ENCODE measurements at places on chromosomes 5 and 9. TPM values are rescaled to one million over a fixed set of nuclear protein-coding genes. Genes with fewer than 3 reads are reported as not detected.

- no peak for DNase-seq
These were observed 793.9 kb downstream of the SEMA5A start for GRCh38 chr5:8751971-8752370.

DNA sequence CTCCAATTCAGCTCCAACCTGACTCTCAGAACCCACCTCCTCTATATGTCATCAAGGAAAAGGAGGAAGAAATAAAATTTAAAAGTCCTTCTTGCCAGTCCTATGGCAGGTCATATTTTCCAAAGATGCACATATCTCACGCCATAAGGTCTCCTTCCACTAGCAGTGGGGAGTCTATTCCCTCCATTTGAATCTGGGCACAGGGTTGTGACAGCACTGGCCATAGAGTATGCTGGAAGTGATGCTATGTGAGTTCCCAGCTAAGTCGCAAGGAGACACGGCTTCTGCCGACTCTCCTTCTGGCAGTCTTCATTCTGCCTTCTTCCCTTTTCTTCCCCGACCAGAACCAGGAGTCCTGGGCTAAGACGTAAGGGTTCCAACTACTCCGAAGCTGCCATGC is 883.9 kb upstream of the DMAC1 start:
- no peak for DNase-seq

AQP3 gene
- 99.8 TPM for total RNA-seq

THBS4 gene
- 0.85 TPM for total RNA-seq

- DNase-seq, result no peak
These were observed 48.2 kb upstream of the FBXW11 start for GRCh38 chr5:172054611-172055153.

DNA sequence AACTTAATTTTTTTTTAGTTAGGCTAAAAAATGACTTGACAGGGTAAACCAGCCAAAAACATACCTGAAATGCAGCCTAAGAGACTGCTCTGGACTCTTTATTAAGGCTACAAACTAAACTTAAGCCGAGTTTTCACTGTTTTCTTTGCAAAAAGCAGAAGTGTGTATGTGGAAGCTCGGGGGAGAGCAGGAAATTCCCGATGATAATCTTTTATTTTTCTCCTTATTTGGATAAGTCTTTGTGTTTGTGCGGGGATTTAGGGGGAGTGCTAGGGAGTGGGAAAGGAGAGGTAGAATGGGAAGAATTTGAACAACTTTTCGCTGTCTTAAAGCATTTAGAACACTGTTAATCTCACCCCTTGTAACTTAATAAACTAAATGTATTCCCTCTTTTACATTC is 30.7 kb upstream of the GPR21 start:
- no peak for DNase-seq

DNA sequence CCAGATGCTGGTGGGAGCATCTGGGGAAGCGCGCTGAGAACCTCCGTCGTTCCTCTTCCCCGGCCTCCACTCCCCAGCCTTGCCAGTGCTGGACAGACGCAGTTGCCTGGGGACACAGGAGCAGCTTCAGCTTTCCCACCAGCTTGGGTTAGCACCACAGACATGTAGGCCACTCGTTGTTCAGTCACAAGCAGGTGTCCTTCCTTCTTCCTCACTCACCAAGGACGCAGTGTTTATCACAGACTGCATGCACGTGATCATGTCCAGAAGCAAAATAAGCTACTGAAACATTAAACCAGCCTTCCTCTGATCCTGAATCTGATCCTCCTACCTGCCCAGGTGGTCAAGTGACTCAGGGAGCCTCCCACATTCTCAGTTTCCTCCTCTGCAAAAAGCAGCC is 232.9 kb downstream of the SYK start:
- no peak for DNase-seq

GRCh38 chr5:81183811-81184748 is 49.0 kb upstream of the CKMT2 start:
- no peak for DNase-seq

All from CD4-positive, alpha-beta T cell (primary cell).